ENCODE measurements at places on chromosomes 2 and 18. TPM values are rescaled to one million over a fixed set of nuclear protein-coding genes. Genes with fewer than 3 reads are reported as not detected.

Gene GULP1
- not detected for total RNA-seq

GRCh38 chr2:50722776-50723175, 309.2 kb downstream of the NRXN1 start:
- DNase-seq, result no peak

Gene ANKRD30B
- not detected for total RNA-seq

DNA sequence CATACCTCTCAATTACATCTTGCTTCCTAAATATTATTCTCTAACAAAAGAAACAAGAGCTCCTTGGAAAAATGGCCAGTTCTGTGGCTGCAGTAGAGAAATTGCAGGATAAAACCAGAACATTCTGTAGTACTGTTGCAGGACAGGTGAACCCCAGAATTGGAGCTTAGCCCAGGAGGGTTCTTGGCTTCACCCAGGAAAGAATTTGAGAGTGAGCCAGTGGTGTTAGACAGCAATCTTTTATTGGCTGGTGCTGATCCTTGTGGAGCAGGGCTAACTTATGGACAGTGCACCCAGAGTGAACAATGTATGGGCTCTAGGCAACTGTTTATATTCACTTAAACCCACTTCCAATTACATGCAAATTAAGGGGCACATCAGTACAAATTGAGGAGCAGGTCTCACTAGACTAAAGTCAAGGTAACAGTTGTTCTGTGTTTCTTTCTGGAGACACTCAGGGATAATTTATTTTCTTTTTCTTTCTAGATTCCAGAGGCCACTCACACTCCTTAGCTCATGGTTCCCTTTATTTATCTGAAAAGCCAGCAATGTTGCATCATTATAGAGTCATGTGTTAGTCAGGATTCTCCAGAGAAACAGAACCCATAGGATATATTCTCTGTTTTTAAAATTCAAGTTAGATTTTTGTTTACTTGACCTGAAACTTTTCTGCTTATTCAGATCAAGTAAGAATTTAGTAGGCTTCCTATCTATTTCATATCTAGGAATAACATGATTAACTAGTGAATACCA, 348.1 kb downstream of the CCDC85A start:
- DNase-seq, result no peak

GRCh38 chr18:55314031-55314430, 274.0 kb downstream of the TCF4 start:
- no peak for DNase-seq

Gene ADCYAP1
- total RNA-seq, result not detected

Gene SETBP1
- total RNA-seq, result 0.18 TPM

- no peak for DNase-seq
Observed at GRCh38 chr18:75472396-75472795, 44.9 kb upstream of the SMIM21 start.

GRCh38 chr2:240814946-240815760, 4.9 kb downstream of the KIF1A start:
- DNase-seq, result no peak

Gene BABAM2
- 34.8 TPM for total RNA-seq

- no peak for DNase-seq
Observed at GRCh38 chr18:10475654-10476291, 21.3 kb downstream of the APCDD1 start.

GRCh38 chr2:227370092-227370491, 9.0 kb downstream of the TM4SF20 start:
- no peak for DNase-seq

DNA sequence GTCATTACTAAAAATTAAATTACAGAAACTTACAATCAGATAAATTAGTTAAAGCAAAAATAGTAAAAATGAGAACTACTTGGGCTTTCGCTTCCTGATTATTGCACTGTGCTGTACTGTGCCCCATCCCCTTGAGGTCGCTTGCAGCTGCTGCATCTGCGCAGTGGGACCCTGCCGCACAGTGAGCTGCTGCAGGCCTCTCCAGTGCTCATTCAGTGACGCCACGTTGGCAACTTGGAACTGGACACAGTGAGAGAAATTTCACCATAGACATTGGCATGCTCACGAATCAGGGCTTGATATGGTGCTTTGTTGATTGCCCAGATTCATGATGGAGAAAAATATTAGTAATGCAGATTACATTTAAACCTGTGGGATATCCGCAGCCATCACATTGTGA, 290.8 kb upstream of the MYT1L start:
- DNase-seq, result no peak

- no peak for DNase-seq
Observed at GRCh38 chr18:5475267-5475666, 68.5 kb downstream of the EPB41L3 start.

- no peak for DNase-seq
Observed at GRCh38 chr2:33033606-33034081, 86.9 kb downstream of the LTBP1 start.

- DNase-seq, result peak; percentile 59
Observed at GRCh38 chr2:121355488-121355887, 70.5 kb upstream of the TFCP2L1 start.

- DNase-seq, result no peak
Observed at GRCh38 chr18:45662468-45662867, 47.2 kb downstream of the SLC14A2 start.

DNA sequence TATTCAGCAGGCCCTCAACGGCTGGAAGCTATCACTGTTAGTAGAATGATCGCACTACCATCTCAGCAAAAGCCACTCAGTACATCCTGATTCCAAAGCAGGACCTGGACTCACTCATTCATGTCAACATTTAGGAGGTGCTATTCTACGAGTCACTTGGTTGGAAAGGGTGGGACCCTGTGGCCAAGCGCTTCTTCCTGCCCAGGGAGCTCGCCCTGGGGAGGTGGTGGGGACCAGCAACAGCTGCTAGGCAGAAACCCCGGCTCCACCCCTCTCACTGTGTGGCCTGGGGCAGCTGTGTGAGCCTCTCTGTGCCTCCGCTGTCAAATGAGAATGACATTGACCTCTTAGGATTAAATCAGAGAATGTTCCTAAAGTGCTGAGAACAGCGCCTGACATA, 231.4 kb downstream of the EIPR1 start:
- DNase-seq, result no peak

Gene ST8SIA5
- total RNA-seq, result 0.08 TPM

Gene PCARE
- not detected for total RNA-seq

GRCh38 chr2:10501451-10501961, 53.4 kb upstream of the ODC1 start:
- DNase-seq, result no peak

Gene RUFY4
- not detected for total RNA-seq

Gene SULT1C2
- 10.1 TPM for total RNA-seq

DNA sequence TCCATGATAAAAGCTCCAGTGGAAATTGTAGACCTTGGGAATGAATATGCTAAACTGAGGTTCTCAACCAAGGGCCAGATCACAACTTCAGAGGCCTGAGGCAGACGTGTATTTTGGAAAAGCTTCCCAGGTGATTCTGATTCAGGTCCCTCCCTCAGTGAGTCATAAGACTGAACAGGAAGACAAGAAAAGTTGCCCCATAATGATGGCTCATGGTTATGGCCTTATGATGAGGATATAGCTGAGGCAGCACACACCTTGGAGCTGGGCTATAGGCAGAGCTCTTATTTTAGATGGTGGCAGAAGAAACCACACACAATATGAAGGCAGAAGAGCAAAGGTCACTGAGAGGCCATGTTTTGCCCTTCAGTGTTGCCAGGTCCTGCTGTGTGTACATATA, 9.6 kb downstream of the ANTXR1 start:
- DNase-seq, result no peak

DNA sequence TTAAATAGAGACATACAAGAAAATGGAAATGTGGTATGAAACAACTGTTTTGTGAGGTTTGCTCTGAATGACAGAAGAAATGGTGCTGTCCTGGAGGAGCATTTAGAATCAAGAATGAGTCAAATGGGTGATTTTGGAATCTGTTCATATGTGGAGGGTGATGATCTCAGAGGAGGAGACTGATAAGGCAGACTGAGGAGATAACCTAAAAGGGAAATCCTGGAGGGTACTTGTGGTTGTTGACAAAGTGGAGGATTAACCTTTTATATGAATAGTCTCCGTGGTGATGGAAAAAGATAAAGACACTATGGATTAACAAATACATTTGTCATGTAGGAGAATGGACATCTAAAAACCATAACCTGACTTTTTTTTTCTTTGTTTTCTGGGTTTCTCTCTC, 74.1 kb downstream of the MMADHC start:
- DNase-seq, result no peak

DNA sequence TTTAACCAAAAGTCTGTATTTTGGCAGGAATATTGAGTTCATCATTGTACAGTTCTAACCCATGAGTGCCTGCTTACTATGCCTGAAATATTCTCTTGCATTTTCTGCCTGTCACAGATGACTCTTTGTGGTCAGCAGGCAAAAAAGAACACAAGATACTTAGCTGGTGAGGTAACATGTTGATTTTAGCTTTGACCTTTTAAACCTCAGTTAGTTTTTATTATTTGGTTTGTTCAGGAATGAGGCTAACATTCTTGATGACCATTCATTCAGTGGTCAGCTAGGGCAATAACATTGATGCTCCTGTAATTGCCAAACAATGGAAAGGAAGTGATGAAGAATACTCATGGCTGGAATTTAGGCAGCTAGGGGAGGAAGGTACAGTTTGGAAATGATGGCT, 491.2 kb downstream of the PIK3C3 start:
- DNase-seq, result peak; percentile 94

DNA sequence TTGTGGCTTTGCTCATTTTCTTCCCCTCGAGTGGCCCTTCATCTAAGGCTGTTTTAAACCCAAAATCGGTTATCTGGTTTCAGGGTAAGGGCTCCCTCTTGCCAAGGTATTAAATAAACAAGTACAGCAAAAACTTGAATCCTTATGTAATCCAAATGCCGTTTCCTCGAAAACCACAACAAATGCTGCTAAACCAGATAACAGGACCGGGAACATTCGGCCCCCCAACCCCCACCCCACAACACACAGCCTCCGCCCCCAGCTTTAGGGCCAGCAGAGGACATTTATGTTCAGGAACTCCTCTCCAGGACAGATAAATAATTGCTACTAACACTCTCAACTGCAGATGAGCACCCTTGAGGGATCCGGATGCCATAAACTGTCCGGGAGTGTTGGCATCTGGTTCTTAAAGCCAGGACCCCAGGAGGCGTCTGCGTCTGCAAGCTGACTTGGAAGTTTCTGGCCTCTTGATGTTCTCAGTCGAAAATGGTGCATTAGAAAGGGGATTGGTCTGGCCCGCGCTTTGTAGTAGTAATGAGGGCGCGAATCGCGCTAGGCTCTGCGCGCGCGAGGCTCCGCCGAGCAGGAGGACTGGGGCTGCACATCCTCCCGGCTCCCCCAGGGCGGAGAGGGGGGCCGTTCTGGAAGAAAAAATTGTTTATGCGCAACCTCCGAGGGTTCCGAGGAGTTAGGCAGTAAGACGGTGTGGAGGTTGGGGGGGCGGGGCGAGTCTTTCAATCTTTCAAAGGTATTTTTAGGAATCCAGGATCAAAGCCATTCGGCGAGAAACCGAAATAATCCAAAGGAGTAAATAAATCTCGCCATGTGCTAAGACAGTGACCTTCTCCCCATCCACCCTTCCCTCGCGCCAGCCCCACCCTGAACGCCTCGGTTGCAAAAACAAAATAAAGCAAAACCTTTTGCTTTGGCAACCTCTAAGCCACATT, 3.9 kb upstream of the ID2 start:
- DNase-seq, result peak; percentile 76

All from HepG2 (cell line).